ENCODE measurements at places on chromosomes 2 and 18.

DNA sequence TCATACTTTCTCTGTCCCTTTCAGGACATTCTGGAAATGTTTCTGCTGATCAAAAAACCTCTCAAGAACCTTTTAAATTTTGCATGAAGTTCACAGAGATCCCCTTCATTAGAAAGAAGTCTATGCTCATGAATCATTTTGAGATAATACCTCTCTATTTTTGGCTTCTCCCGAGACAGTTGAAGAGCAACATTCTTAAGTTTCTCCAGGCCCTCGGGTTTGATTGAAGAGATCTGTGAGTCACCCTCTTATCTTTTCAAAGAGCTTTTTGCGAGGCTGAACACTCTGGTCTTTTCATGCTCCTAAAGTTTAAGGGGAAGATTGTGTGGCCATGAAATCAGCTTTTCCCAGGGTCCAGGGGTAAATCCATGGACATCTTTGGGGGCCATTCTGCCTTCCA is 354.2 kb downstream of the FBXO15 start:
- DNase-seq = no peak

DNA sequence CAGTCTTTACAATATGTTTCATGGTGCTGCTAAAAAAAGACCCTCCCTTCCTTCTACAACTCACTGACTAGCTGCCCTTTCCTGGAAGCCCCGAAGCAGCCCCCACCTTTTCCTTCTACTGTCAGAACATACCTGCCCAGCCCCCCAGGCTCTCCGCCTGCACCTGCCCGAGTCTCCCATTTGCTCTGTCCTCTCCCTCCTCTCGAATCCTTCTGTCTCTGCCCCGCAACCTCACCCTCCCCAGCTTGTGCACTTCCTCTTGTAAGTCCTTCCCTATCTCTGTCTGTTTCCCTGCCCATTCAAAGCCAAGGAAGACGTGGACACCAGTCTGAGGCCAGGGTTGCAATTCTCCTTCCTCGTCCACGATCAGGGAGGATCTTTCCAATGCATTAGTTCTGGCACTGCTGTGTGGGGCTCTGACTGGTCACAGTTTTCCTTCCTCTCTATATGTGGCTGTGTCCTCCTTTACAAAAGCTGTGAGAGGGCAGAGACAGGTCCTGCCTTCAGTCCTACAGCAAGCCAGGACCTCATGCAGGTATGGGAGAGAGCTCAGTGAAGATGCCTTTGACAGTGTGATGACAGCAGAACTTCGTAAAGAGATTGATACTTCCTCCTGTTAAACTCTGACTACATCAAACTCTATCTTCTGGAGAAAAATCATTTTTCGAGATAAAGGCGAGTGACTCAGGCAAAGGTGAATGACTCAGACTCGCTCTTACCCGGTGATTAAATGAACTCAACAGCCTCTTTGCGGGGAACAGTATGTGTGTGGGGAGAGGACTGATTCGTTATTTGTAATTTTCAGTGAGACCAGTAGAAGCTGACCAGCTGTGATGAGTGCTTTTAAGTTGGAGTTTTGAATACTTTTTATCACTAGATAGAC is 14.2 kb downstream of the TNFRSF11A start:
- DNase-seq = no peak

DNA sequence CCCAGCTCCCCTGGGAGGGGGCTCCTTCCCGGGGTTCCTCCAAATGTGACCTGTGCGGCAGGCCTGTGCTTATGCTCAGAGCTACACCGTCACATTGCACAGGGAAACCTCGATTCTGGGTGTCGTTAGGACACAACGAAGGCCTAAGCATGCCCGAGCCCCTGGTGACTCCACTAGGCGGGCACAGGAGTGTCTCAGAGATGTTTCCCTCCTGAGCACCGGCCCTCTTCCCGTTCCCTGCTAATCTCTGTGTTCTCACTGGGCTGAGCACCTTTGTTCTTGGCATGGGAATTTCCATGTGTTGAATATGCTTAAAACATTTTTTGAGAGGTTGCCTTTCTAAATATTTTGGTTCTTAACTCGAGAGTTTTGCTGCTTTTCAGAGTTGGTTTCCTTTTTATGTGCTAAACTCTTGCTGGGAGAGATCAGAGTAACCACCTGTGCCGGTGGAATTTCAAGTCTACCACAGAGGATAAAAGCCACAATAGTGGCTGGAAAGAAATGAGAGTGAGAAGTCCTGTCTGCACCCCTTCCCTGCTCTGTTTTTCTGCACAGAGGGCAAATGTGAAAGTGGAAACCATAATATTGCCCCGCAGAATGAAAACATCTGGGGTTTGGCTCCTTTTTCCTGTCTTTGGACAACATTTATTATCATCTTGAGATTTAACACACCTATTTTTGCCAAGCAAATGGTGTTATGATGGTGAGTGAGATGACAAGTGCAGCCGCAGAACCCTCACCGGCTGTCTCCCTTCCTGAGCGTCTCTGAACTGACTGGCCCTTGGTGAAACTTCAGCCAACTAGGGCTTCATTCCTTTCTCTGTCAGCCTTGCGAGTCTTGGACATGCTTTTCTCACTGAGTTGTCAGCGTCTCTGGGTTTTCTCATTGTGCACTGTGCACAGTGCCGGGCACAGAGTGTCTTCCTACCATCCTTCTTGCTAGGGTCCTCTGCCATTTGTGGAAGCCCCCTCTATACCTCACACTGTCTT is 154.1 kb downstream of the VAPA start:
- no peak for DNase-seq

DNA sequence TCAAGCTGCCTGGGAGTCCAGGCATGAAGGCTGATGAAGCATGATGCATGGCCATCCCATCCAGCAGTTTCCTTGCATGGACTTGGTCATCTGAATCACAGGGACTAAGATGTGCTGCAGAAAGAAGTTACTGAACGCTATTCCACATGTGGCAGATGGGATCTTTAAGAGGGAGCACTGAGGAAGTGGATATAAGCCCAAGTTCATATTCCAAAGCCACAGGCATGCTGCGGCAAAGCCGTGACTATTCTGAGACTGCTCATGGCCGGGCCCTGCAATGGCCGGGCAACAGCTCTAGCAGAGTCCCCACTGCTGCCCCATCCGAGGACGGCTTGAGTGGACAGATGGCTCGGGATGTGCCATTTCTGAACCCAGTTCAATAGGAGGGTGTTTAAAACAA is 61.5 kb downstream of the STPG4 start:
- no peak for DNase-seq

DNA sequence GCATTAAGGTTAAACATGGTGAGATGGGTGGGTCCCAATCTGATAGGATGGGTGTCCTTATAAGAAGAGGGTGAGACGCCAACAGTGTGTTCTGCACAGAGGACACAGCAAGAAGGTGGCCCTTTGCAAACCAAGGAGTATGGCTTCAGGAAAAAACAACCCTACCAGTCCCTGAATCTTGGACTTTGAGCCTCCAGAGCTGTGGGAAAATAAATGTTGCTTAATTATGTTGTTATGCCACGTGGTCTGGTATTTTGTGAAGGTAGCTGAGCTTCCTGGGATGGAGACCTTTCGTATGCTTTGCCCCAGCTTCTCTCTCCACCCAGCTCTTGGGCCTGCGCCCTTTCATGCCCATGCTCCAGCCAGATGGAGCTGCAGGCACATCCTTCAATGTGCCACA is 114.2 kb upstream of the EPC2 start:
- DNase-seq = no peak

GRCh38 chr2:182652326-182652725 is 63.7 kb upstream of the DNAJC10 start:
- DNase-seq = no peak

- DNase-seq = no peak
These were observed 46.1 kb upstream of the MGAT4A start for GRCh38 chr2:98777076-98777475.

DNA sequence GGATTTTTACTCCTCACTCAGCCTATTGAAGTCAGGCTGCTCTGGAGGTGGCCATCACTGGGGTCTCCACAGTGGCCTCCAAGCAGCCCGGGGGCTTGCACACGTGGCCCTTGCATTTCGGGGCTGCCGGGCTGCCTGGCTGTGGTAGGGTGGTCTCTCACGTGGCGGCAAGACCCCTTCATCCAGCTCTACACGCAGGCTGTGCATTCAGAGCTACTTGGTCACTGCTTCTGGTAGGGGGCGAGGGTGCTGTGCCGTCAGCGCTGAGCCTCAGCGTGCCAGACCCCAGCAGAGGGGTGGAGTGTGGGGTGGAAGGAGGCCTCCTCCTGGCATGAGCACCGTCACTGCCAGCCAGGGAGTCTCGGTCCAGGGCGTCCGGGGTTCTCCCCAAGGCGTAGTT is 80.6 kb downstream of the SH3BP4 start:
- DNase-seq = no peak

DNA sequence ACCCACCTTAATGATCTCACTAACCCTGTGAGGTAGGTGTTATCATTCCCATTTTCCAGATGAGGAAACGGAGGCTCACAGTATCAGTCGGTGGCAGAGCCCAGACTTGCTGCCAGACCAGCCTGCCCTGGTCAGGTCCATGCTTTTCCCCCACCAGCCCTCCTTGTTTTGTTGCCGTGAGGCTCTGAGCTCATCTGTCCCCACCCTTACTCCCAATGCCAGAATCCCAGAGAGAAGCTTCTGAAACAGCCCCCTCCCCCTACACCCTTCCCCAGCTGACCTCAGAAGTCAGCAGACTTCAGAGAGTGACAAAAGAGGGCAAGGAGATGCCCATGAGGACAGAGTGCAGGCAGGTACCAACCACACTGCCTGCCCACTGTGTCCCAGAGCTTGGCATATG is 20.8 kb upstream of the TNS1 start:
- DNase-seq = no peak

- DNase-seq = no peak
These were observed 53.9 kb downstream of the BOLA3 start for GRCh38 chr2:74093840-74094239.
